ENCODE measurements at places on chromosomes 1 and 21.

GRCh38 chr1:235423214-235423652 lies 56.0 kb downstream of the TBCE start:
- no peak for DNase-seq

DNA sequence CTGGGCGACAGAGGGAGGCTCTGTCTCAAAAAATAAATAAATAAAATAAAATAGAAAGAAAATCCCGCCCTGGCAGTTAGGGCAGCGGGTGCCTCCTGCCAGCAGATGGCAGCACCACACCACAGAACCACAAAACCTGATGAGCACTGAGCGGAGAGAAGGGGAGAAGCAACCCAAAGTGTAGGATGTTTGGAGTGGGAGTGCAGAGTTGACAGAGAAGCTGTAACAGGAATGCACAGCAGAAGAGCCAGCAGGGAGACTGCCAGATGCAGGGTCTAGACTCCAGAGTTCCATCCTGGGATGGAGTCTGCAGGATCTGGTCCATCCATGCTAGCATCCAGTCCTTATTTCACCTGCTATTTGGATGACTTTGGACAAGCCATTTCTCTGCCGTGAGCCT lies 29.7 kb upstream of the KIRREL1 start:
- DNase-seq: peak; percentile 23

DNA sequence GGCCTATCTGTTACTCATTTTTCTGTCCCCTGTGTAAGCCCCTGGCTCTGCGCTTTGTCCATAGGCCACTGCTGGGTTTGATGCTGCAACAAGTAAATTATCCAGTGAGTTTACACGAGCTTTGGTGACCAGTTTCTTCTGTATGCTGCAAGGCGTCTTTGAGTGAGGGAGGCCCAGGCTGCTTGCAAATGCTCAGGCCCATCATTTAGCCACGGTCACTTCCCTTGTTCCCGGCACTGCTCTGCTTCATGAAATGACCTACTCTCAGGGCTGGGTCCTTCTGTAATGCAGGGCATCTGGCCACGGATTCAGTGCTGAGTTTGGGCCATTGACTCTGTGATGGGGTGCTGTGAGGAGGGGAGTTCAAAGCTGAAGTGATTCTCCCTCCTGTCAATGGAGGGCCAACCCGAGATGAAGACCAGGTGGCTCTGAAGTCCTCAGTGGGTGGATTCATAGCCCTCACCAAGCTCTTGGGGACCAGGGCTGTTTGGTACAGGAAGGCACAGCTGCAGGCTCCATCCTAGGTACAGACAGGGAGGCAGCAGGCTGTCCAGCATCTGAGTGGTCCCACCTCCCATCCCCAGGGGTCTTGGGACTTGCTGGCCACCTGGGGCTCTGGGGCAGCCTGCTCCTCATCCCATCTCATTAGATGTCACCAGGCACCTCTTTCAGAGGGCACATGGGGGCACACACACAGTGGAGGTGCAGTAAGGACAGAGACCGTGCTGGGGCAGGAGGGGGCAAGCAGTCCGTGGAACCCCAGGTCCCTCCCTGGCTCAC lies 21.7 kb downstream of the LHX4 start:
- DNase-seq: no peak

GRCh38 chr1:55593298-55593697 lies 378.1 kb upstream of the USP24 start:
- DNase-seq: no peak

- no peak for DNase-seq
These were observed 8.9 kb upstream of the NEK2 start for GRCh38 chr1:211684331-211684730.

GRCh38 chr1:162892906-162893611 lies 32.1 kb upstream of the CCDC190 start:
- DNase-seq: no peak

DNA sequence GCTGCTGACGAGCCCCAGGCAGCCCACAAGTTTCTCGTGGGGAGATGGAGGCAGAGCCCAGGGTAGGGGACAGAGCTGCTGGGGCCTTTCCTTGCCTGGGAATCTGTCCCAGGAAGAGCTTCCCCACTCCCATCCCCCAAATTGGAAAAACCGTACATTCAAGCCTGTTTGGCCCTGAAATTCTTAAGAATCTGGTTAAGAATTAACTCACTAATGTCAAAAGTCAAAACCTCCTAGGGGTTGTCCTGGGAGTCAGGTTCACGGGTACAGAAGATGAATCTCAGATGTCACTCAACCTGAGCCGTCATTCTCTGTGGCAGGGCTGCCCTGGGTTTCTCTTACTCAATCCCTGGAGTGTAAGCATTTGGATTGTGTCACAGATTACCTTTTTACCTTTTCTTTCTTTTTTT lies 8.4 kb downstream of the C1orf115 start:
- no peak for DNase-seq

GRCh38 chr1:8908388-8909151 lies 30.1 kb upstream of the ENO1 start:
- DNase-seq: no peak

- DNase-seq: no peak
These were observed 17.9 kb downstream of the CSRP1 start for GRCh38 chr1:201488830-201489589.

GRCh38 chr1:38094711-38095290 lies 48.2 kb upstream of the POU3F1 start:
- DNase-seq: no peak

DNA sequence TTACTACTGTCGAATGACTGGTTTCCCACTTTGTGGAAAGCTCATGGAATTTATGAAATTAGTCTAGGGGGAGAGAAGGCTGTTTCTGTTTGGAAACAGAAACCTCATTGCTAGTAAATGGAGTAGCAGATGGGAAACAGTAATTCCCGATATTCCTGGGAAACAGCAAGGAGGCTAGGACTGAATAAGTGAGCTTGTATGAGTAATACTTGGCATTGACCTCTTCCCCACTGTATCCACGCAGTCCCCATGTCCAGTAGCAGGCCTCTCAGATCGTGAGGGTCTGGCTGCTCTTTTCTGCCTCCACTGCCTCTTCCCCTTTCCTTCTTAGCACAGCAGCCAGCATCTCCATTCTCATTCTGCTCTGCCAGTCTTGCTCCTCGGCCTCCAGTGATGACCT lies 75.5 kb downstream of the PRDM2 start:
- DNase-seq: no peak

GRCh38 chr21:26409735-26410134 lies 163.4 kb downstream of the CYYR1 start:
- no peak for DNase-seq

DNA sequence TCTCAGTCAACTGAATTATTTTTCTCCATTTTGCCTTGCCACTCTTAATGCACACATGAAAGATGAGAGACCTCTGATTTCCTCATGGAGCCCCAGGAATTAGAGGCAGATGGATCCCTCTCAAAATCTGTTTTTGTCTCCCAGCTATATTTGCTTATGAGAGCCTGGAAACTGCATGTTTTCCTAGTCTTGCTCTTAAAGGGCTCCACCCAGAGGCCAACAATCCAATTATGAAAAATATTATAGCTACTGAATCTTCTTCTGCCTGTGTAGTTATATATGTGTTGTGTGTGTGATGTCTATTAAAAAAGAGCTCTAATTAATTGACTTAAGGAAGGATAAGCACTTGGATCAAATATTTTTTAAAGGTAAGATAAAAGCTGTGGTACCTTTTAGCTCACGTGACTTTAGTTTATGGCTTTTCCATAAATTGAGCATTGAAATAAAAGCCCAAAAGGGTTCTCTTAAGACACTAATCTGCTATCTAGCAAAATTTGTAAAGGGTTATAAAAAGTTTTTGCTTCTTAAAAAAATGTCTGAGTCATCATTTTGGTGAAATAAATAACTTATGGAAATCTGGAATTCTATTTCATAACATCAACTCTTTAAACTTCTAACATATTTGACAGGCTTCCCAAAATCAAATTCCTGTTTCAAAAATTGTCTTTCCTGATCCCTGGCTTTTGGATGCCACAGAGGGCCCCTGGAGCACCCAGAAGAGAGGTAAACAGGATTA lies 31.2 kb upstream of the TSPEAR start:
- DNase-seq: no peak

- DNase-seq: peak; percentile 30
These were observed 11.9 kb downstream of the XKR8 start for GRCh38 chr1:27971674-27972073.

- no peak for DNase-seq
These were observed 4.4 kb upstream of the PYCR2 start for GRCh38 chr1:225928186-225929175.

DNA sequence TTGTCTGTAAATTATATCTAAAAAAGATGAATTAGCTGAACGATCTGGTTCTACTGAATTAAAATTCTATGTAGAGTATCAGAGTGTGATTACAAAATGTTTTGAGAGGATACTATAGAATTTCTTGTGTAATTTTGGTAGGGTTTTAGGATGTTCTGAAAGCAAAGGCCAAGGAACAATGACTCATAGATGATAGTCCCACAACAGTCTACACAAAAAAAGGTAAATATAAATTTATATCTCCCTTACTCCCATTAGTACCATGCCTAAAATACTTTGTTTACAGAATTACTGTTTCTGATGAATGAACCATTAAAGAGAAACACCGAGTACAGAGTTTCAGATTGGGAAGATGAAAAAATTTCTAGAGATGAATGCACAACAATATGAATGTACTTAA lies 9.5 kb downstream of the EDEM3 start:
- DNase-seq: no peak

DNA sequence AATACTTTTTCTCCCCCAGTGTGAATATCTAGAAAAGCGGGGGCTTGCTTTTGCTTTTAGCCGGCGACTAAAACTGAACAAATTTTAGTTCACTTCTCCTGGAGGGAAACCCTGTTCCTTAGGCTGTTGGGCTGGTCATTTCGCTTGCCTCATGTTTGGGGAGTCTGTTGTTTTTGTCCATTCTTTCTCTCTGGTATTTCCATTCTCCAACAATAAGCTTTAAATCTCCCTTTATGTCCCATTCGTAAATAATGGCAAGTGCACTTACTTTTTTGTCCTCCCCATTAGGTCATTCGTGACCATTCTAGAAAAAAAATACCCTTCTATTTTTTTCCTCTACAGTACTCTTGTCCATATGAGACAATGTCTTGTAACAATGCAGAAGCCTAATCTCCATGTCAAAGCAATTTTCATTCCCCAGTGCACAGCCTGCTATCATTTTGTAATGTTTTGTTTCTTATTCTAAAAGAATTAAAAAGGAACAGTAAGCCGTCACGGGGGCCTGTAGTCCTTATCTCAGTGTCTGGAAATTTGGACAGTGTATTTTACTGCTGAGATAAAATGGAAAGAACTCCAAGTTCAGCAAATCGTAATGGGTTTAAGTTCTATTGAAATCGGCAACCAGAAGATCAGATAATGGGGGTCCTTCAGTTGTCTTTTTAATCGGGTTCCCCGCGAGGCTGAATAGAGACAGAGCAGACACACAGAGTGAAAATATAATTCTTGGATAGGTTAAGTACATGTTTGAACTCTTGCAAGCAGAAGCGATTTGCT lies 21.8 kb downstream of the PROX1 start:
- no peak for DNase-seq

DNA sequence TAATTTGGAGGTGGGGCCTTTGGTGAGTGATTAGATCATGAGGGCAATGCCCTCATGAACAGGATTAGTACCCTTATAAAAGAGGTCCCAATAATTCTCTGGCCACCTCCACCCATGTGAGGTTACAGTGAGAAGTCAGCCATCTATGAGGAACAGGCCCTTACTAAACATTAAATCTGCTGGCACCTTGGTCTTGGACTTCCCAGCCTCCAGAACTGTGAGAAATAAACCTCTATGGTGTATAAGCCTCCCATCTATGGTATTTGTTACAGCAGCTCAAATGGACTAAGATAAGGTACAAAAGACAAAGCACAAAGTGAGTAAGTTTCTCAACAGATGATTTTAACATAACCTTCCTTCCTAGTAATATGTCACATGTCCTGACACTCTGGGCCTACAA lies 22.3 kb downstream of the NRIP1 start:
- DNase-seq: no peak
